ENCODE measurements at places on chromosomes 12 and 14. TPM values are rescaled to one million over a fixed set of nuclear protein-coding genes. Genes with fewer than 3 reads are reported as not detected.

ATG101 gene
- total RNA-seq = 55.1 TPM

DACT1 gene
- not detected for total RNA-seq

TSHR gene
- total RNA-seq = not detected

RNF212B gene
- not detected for total RNA-seq

Data from natural killer cell treated with Interleukin-12 subunit alpha and Interleukin-12 subunit beta and Interleukin-15 and Interleukin-18, amount 100 ng/mL, for 72 hours (primary cell).